ENCODE measurements at places on chromosomes 3 and 15.

GRCh38 chr15:92733934-92734521 is 78.5 kb upstream of the FAM174B start:
- DNase-seq, result peak; percentile 25

DNA sequence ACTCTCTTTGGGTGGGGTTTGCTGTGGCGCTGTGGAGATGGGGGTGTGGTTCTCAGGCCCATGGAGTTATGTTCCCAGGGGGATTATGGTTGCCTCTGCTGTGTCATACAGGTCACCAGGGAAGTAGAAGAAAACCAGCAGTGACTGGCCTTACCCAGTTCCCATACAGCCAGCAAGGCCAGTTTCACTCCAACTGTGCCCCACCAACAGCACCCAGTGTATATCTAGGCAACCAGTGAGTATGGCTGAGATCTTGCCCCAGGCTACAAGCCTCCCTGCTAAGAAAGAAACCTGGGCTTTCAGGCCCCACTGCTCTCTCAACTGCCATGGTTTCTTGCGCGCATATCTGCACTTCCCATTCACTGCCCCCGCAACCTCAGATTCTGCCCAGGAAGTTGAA is 31.4 kb upstream of the RARB start:
- no peak for DNase-seq

GRCh38 chr3:16109929-16110328 is 64.6 kb upstream of the GALNT15 start:
- DNase-seq, result no peak

DNA sequence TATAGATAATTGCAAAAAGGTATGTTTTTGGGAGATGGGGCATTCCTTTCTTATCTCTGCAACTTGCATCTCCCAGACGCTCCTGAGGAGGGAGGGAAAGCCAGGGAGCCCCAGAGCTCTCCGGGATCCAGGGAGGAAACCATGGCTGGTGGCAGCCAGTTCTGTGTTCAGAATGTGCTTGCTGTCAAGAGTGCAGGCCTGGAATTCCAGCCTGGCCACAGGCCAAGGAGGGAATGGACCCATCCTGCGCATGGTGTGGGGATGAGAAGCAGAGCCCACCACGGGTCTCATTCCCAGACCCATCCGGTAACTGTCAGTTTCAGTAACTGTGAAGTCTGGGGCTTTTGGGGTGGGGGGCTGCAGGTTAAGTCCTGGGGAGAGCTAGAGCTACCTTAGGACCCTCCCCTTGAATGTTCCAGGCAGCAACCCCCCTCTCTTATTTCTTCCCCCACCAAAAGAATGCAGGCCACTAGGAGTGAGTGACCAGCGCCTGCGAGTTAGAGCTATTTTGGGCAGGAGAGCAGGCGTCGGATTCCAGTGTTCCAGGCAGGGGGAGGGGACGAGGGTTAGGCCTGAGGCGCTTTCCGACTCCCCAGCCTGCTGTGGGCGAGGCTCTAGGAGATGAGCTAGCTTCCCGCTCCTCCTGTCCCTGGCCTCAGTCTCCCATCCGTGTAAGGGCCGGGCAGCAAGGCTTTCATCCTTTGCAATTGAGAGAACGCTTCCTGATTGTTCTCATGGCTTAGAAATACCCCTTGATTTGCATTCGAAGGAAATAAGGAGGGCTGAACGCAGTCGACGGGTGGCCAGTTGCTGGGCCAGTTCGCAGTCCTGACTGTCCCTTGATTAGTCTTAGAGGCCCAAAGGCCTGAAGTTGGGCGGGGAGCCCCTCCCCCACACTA is 781 bp upstream of the DAG1 start:
- peak; percentile 85 for DNase-seq

GRCh38 chr15:53549697-53550305 is 209.7 kb downstream of the WDR72 start:
- DNase-seq, result no peak

GRCh38 chr3:46110701-46111493 is 83.6 kb upstream of the XCR1 start:
- DNase-seq, result peak; percentile 75

Data from AG10803 (cell line).